ENCODE measurements at places on chromosomes 4 and X.
A peak's percentile ranks its signal among the peaks of the same experiment; 100 is the strongest.

- DNase-seq: no peak
Measured at GRCh38 chr4:100129774-100130173, 60.5 kb downstream of the DDIT4L start.

DNA sequence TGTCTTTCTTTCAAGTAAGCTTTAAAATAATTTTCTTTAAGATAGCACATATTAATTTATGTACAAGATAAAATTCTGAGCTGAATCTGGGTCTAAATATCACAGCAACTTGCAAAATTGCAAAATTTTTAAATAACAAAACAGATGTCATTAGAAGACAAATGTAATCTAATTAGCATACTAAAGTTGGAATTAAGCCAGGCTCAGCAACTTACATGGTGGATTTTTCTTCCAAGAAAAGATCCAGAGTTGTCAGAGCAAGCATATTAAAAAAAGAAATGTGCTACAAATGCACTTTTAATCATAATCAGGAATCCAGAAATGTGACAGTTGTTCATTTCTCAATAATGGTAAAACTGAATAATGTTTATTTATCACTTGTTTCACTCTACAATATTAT, 906.9 kb upstream of the INTU start:
- DNase-seq: no peak

DNA sequence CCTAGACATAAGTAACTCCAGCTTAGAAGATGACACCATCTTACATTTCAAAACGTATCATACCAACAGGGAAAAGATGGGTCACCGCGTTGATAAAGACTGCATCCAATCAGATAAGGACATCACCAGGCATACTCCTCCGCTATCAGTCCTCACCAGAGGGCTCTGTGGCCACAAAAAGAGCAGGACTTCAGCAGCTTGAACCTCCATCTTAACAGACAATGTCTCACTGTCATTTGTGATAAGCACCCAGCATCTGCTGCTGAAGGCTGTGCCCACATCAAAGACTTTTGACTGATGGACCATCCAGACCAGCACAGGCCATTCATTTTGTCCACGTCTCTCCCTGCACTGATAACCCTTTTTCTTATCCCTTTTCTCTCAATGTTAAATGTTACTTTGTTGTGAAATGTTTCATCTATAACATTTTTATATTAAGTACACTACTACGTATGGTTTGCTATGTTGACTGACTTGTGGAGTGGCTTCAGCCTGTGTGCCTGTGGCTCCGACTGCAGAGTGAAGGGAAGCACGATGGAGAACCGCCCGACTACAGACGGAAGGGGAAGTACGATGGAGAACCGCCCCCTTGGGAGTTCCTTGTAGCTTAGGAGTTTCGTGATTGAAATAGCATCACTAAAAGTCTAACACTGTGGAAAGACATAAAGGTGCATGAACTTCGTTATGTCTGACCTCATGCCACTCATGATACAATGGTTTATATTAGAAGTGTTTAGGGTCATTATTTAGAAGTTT, 595.4 kb upstream of the AGA start:
- no peak for DNase-seq

DNA sequence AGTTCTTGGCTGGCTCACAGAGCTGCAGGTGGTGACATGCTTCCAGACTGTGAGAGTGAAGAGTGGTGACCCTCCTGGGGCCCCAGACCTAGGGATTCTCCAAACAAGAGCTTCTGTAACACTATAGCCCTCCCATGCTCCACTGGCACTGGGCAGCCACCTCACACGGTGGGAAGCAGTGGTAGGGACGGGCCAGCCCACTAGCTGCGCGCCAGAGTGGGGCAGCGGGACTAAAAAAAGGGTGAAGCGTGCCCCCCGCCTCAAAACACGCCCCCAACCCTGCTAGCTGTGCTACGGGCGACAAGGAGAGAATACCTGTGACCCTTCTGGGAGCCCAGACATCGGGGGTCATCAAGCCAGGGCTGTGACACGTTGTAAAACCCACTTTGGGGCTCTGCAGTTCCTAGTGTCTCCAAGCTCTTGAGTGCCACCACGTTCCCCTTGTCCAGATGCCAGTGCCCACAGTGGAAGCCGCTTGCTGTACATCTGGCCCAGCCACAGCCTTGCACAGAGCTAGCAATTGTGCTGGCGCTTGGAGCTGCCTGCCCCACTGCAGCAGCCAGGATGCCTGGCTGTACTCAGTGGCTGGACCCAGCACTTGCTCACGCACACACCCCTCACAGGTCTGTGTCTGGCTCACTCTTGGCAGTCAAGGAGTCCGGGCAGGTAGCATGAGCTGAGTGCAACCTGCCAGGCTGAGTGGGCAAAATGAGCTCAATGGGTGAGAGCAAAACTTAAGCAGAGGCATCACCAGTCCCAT, 100.0 kb downstream of the DCAF12L2 start:
- no peak for DNase-seq

- DNase-seq: peak; percentile 60
Measured at GRCh38 chr4:40750461-40751258, 905 bp downstream of the NSUN7 start.

DNA sequence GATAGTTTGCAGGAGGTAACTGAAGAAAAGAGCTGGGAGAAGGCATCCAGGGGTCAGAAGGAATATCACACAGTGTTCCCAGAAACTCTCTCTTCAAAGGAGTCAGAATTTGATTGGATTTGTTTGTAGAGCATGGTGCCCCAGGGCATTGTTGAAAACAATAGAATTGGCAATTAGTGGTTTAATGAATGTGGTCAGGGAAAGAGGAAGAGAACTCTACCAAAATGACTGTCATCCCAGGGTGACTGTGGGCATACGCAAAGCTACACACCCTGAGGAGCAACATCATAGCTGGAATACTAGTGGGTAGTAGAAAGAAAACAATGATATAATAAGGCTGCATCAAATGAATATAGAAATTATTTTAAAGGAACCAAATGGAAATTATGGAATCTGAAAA, 21.5 kb downstream of the TNIP2 start:
- DNase-seq: no peak

DNA sequence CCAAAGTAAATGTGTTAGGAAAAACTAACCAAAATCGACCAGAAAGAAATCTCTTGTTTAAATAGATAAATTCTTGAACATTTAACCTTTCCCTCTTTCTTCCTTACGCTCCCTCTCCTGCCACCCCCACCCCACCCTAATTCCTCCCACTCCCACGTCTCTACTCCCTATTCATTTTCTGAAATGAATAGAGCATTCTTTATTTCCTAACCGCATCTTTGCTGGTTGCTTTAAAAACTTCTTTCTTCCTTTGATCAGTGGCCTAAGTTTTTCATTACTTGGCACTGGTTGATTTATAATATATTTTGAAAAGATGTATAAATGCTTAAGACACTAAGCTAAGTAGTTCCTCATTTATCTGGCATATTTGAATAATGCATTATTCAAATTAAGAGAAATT, 33.9 kb downstream of the BMPR1B start:
- DNase-seq: no peak

DNA sequence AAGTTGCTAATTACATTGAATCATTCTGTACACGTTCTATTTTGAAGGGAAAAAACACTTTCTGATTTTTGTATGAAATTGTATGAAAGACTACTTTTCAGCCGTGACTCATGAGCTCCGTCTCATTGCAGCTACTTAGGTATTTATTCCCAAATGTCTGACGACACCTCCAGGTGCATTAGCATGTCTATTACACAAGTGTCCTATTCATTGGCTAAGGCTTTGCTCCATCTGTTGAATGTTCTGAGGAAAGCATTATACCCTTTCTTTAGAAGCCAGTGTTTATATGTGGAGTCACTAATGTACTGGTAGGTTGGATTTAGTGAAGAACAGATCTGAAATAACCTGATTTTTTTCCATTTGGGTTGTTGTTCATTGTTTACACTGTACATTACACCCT, 51.8 kb downstream of the MAP7D3 start:
- DNase-seq: no peak

- DNase-seq: no peak
Measured at GRCh38 chr4:183940864-183941263, 35.8 kb downstream of the STOX2 start.

DNA sequence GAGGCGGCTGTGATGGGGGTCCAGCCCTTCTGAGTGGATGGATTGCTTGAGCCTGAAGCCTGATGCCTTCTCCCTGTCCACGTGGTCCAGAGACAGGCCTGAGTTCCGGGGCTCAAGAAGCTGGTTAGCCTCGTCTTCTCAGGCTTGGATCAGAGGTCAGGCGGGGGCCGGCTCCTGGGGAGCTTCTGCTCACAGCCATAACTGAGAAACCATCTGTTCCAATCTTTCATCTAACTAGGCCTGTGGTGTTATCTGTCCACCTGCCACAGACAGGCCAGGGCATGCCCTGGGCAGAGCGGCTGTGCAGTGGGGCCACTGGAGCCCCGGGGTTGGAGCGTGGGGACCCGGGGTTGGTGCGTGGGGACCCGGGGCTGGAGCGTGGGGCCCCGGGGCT, 63.1 kb downstream of the SORCS2 start:
- no peak for DNase-seq

- DNase-seq: no peak
Measured at GRCh38 chrX:132119821-132120515, 7.9 kb downstream of the FRMD7 start.

DNA sequence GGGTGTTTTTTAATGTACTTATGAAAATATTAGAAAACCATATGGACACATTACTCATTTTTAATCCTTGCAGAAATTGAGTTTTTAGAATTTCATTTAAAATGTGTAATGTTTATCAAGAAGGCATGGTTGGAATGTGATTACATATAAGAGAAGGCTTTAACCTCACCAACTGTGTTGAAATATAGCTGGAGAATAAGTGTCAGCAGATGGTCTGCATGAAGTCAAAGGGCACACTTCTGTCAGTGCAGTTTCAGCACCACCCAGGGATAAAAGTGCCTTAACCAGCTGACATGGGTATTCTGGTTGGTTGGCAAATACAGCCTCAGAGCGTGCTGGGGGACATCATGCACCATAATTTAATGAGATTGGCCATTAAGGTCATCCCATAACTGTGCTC, 21.2 kb upstream of the ANTXR2 start:
- no peak for DNase-seq

DNA sequence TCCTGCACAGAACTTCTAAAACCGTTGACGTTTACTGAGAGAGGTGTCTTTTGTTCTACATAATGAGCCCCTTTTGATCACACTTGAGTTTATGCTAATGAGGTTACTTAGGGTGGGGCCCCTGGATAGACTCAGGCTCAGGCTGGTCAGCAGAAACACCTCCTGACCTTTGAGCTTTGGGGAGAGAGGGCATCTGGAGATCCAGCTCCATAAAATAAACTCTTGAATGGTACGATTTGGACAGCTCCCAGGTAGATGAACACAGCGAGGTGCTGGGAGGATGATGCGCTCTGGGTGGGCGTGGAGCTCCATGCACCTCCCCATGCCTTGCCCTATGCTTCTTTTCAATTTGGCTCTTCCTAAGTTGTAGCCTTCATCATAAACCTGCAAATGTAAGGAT, 52.0 kb downstream of the ENOPH1 start:
- no peak for DNase-seq

GRCh38 chr4:79872738-79873137, 200.3 kb downstream of the ANTXR2 start:
- DNase-seq: no peak

- DNase-seq: no peak
Measured at GRCh38 chr4:140094438-140095420, 59.3 kb downstream of the MAML3 start.

- DNase-seq: peak; percentile 4
Measured at GRCh38 chrX:104565791-104566680, at the start of gene IL1RAPL2. IL1RAPL2 (plus strand) TSS chrX:104566199.

DNA sequence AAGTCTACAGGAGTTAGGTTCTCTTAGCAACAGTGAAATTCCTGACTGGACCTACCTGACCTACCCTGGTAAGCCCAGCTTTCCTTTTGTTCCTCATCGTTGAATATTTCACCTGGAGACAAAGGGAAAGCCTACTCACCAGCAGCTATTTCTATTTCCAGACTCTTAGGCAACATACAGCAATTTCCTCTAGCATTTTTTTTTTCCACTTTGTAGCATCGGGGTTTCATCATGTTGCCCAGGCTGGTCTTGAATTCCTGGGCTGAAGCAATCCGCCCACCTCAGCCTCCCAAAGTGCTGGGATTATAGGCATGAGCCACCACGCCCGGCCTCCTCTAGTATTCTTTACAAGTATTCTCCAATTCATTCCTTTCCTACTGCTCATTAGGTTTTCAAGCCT, 6.8 kb upstream of the S100G start:
- no peak for DNase-seq

DNA sequence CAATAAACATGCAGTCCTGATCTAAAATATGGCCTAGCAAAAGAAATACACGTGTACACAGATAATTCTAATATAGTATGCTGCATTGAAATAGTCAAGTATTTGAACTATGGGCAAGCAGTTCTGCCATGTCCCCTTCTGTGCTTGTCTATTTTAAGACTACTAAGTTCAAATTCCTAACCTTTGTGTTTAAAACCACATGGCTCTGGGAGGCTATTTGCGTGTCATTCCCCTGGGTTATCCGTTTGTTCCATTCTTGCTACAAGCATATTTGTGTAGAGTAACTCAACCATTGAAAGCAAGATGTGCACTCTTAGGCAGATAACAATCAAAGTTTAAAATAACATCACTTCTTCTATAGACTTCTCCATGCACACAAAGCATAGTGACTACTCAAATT, 25.4 kb upstream of the TBC1D1 start:
- DNase-seq: no peak

DNA sequence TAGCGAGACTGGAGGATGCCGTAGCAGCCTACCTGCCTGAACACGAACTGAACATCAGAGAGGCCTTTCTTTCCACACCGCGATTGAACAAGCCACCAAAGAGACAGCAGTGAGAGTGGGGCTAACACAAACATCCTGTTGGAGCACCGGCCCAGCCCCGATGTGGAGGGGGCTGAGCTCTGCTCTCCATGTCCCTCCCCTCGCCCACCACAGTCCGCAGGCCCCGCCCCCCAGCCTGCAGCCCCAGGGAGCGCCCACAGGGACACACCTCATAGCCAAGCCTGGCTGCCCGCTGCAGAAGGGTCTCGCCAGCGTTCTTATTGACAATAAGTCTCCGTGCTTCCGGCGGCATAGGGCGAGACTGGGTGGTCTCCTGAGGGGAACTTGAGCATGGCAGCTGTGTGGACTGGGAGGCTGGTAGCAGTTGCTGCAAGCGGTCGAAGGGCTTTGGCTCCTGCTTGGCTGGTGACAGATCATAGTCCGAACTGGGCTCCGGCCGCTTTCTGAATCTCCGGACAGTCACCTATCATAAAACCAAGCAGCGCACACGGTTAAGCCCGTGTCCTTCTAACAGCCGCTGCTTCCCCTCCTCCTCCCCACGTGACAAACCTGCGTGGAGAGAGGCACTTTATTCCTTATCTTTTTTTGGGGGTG, 35.8 kb downstream of the BCOR start:
- no peak for DNase-seq

DNA sequence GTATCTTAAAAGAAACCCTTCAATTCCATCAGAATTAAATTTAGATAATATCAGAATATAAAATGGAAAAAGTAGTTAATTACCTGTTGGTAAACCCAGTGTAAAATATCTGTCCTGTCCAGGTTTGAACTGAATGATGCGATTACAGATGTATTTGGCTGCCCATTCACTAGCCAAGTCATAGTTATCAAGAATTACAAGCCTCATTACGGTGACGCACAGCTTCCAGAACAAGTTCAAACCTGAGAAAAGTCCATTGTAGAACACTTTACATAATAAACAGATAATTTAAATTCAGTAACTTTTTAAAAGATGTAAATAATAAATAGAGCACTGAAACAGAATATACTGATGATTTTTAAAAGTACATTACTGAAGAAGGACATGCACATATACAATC, 4.4 kb downstream of the GNPDA2 start:
- DNase-seq: no peak

- peak; percentile 75 for DNase-seq
Measured at GRCh38 chr4:81905971-81906370, 434.3 kb upstream of the RASGEF1B start.
